ENCODE measurements at places on chromosomes 13 and 19. TPM values are rescaled to one million over a fixed set of nuclear protein-coding genes. Genes with fewer than 3 reads are reported as not detected.

DNA sequence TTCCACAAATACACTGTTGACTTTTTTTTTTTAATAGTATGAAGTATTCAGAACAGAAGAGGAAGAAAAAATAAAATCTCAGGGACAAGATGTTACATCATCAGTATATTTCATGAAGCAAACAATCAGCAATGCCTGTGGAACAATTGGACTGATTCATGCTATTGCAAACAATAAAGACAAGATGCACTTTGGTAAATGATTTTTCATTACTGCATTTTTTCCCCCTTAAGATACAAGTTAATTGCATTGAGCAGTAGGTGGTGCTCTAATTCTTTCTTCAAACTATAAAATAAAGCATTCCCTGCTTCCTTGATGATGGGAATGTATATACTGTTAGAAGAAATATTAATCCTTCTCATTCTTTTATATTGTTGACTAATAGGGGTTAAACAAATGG is 17.1 kb downstream of the UCHL3 start:
- DNase-seq: no peak

DNA sequence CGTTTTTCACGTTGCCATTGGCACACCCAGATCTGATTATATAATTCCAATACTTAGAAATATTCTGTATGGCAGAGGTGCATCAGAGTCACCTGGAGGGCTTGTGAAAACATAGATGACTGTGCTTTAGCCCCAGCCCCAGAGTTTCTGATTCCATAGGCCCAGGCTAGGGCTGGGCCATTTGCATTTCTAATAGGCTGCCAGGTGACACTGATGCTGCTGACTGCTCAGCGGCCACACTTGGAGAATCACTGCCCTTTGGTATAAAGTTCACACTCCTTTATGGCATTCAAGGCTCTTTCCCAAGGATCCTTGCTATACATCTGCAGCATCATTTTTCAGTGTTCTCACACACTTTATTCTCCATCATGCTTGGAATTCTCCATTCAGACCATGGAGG is 137.1 kb downstream of the AKAP11 start:
- no peak for DNase-seq

DNA sequence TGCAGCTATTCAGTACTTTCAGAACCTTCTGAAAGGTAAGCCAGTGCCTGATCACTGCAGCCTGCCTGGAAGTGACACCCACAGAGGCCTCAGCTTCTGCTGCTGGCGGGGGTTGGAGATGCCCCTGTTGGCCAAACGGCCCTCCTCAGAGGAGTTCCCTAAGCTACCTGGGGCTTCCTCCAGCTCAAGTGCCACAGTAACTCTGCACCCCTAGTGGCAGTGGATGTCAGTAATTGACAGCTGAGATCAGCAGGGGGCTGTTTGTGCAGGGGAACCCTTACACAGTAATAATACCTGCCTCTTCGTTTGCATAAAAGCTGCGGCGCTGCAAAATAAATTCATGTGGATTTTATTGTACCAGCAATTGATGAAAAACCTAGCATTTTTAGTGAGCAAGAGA is 28.9 kb downstream of the TDRD12 start:
- no peak for DNase-seq

DNA sequence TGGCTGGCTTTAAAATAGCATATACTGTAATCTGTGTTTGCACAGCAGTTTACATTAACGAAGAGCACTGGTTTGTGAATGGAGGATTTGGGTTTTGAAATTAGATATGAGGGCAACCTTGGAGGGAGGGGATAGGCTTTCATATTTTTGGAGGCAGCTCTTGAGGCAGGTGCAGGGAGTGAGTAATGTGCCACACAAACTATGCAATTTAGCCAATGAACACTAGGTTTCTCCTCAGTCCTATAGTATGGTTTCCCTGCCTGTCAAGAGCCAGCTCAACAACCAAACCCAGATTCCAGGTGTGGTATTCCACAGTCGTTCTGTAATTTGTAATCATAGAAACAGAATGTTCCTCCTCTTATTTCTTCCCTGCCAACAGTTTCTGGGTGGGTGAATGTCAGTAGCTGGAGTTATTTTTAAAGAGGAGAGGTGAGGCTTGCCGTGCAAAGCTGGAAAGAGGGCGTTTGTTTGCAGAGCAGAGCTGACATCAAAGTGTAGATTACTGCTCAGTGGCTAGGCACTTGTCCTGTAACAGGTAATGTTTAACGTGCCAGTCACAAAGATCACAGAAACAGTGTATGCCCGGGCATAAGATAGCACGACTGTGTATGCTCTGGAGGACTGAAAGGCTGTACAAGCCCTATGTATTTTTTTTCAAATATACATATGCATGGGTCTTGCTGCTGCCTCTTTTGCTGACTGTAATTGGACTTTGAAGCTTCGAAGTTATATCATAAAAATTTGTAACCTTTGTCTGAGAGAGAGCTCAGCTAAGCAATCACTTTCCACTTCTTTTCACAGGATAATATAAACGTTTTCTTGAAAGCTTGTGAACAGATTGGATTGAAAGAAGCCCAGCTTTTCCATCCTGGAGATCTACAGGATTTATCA is 124.2 kb downstream of the LMO7 start:
- DNase-seq: peak; percentile 10

DNA sequence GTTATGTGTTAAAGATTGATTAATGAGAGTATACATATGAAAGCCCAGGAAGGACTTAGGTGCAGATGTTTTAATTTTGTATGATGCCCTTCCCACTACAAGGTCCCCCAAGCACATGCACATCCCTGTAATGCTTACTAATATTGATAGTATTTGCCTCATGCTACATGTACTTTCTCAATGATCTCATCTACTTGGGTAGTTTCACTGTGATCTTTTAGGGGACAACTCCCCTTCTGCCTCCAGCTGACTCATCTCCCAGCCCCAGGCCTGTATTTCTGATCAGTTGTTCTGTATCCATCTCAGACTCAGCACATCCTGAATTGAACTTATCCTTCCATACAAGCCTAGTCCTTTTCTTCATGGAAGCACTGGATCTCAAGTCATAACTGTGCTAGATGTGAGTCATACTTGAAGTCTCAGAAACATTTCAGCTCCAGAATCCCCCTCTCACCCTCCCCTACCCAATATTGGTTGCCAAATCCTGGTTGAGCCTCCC is 49.4 kb upstream of the INTS6 start:
- no peak for DNase-seq

DNA sequence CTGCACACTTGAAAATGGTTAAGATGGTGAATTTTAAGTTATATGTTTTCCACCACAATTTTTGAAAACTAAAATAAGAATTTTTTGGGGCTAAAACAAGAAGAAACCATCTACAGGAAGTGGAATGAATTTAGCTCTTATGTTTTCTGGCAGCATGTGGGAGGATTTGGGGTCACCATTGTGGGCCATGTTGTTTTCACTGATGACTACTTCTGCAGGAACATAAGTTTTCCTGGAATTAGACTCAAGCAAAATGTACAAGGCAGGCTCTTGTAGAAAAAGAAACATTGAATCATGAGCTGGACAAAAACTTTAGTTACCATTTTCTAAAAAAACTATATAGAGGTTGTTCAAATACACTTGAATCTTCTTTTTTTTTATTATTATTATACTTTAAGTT is 125.3 kb upstream of the C1QTNF9B start:
- DNase-seq: no peak

Gene TMEM38A
- 18.5 TPM for polyA plus RNA-seq

- no peak for DNase-seq
These were observed 338.6 kb upstream of the ARGLU1 start for GRCh38 chr13:106906426-106906996.

Gene IL27RA
- polyA plus RNA-seq: 4.6 TPM

Gene GNA15
- polyA plus RNA-seq: 1.4 TPM

Gene B3GNT3
- not detected for polyA plus RNA-seq

DNA sequence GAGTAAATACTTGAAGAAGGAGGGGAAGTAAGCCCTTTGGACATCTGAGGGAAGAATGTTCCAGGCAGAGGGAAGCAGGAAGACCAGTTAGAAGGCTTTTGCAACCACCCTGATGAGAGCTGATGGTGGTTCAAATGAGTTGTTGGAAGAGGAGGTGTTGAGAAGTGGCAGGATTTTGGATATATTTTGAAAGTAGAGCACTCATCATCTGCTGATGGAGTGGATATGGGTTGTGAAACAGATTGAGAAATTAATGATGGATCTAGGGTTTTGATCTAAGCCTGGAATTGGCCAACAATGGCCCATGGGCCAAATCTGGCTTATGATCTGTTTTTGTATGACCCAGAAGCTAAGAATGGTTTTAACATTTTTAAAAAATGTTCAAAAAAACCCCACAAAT is 230.7 kb downstream of the NDFIP2 start:
- DNase-seq: no peak

Gene NCAN
- polyA plus RNA-seq: not detected

- no peak for DNase-seq
These were observed 1.9 kb downstream of the ISOC2 start for GRCh38 chr19:55459551-55459949.

DNA sequence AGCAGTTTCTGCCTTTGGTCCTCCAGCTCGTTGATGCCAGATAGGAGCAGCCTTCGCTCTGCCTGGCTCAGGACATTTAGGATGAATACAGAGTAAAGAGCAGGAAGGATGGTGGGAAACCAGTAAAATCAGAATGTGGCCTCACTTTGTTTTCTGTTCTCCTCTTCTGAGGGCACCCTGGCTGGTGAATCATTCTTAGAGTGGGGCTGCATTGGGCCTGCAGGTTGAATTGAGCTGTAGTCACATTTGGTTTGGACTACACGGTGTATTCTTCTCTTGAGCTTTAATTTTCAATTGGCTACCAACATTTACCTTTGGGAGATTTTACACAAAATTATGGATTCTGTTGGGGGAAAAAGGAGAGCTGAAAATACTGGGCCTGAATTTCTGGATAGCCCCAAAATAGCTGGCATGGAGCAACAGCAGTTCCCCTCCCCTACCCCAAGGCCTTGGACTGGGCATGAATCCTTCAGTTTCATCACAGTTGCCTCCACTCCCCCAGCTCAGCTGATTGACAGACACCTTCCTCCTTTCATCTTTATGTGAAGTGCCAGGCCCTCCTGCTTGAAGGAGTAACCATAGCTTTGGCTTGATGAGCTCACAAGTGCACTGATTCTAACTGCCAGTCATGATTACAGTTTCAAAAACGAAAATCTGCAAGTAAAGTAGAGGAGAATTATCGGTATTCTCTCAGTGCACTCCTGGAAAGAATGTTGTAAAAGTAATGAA is 24.3 kb downstream of the ERCC5 start:
- DNase-seq: no peak

Measured in heart right ventricle (tissue), 16 donors.